Nephron progenitor cell (in vitro differentiated cells): ENCODE measurements at places on chromosomes 3 and 15.

DNA sequence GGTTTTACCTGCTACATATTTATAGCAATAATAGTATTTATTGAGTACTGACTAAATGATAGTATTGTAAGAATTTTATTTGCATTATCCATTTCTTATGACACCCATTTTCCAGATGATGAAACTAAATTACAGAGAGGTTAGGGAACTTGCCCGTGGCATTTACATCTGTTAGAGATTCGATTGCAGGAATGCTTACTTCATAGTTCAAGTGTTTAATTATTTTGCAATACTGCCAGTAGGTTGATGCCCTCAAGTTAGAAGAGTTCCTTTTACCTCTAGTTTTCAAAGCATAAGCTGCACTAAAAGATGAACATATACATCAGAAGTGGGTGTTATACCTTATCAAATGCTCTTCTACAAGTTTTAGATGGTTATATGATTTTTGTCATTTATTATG is 362.8 kb upstream of the RGMA start:
- DNase-seq, result no peak

DNA sequence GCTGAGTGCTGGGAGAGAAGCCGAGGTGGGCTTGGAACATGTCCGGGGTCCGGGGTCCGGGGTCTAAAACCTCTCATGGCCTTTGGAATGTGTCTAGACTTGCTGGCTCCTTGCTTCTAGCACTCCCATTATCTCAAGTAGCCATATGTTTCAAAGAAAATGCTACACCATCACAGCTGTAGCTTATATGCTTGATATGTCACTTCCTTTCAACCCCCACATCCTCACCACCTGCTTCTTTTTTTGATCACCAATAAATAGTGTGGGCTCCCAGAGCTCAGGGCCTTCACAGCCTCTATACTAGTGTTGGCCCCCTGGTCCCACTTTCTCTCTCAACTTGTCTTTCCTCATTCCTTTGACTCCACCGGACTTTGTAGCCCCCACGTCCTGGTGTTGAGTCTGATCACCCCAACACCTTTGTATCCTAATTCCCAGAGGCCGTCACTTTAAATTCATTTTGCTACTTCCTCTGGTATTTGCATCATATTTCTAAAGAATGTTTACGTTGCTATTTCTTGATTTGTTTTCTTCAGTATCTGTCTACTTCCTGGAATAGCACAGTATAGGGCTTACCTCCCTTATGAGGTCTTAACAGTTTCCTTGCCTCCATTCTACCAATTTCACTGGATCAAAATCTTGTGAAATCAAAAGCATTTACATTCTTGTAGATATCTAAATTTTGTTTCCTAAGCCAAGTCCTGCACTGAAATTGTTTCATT is 71.9 kb upstream of the CHRNB4 start:
- DNase-seq, result no peak

DNA sequence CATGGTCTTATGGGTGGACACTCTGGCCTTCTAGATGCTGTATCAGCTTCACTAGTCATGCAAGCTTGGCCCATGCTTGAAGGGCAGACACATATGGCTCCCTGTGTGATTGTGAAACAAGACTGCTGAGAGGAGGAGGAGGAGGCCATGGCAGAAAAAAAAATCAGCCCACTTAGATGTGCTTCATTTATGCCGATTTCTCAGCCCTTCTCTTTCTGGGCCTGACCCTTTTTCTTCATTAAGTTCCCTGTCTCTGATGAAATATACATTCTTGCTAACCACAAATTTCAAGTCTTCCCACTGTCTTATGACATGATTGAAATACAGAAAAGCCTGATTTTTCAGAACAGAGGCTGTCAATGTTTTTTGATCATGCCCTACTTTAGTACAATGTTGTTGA is 213.0 kb upstream of the FEZF2 start:
- DNase-seq, result no peak

DNA sequence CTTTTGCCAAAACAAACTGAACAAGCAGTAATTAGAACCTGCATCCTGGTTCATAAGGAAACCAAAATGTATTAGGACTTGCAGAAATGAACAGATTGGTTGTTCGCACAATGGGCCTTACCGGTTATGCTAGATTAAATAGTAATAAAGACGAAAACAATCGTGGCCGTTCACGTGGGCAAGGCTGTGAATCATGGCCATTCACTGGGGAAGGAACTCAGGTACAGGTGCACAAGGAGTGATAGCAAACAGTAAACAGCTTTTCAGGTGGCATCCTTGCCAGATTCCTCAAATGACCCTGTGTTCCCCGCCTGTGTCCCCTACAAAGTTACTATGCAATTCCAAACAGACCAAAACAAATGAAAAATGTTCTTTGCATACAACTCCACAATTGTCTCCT is 8.2 kb downstream of the LRIG1 start:
- no peak for DNase-seq

- DNase-seq, result no peak
Observed at GRCh38 chr3:4417449-4417848, 49.6 kb downstream of the SUMF1 start.

GRCh38 chr15:45546789-45547188 is 24.2 kb upstream of the SLC30A4 start:
- no peak for DNase-seq

DNA sequence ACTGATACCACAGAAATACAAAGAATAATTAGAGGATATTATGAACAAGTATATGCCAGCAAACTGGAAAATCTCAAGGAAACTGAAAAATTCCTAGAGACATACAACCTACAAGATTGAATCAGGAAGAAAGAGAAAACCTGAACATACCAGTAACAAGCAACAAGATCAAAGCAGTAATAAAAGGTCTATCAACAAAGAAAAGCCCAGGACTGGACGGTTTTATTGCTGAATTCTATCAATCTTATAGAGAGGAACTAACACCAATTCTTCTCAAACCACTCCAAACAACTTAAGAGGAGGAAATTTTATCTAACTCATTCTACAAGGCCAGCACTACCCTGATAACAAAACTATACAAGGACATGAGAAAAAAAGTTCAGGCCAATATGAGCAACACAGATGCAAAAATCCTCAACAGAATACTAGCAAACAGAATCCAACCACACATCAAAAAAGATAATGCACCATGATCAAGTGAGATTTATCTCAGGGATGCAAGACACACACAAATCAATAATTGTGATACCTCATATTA is 71.1 kb upstream of the IMPG2 start:
- DNase-seq, result no peak

GRCh38 chr3:45909542-45909941 is 23.2 kb downstream of the CCR9 start:
- DNase-seq, result no peak

DNA sequence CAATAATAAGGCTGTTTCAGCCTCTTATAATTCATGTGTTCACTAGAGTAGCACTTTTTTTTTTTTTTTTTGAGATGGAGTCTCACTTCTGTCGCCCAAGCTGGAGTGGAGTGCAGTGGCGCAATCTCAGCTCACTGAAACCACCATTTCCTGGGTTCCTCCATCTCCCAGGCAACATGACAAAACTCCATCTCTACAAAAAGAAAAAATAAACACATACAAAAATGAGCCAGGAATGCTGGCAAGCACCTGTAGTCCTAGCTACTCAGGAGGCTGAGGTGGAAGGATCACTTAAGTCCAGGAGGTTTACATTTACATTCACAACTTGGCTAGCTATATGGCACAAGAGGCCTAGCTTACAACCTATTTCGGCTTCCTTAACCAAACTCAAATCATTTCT is 6.8 kb downstream of the USP4 start:
- DNase-seq, result no peak

DNA sequence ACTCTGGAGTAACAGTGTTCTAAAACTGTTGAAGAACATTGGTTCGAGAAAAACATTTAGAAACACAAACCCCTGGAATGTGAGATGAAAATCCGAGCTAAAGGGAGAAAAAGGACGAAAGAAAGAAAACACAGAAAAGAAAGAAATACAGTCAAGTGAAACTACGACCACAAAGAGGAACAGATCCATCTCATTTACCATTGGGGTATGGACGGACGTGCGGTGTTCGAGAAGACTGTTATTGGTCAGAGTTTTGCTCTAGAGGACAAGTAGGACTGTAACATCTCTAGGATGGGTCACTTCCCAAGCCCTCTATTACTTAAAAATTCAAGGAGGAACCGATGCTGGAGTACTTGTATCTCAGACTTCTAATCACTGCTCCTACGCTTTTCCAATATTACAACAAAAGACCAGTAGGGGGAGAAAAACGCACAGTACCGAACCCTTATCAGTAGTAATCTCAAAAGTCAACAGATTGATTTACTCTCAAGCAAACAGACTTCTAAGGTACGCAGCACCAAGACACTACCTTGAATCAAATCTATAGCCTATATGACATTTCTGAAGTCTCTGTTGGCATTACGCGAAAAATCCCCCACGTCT is 1.1 kb upstream of the PIK3CA start:
- DNase-seq, result peak; percentile 21

DNA sequence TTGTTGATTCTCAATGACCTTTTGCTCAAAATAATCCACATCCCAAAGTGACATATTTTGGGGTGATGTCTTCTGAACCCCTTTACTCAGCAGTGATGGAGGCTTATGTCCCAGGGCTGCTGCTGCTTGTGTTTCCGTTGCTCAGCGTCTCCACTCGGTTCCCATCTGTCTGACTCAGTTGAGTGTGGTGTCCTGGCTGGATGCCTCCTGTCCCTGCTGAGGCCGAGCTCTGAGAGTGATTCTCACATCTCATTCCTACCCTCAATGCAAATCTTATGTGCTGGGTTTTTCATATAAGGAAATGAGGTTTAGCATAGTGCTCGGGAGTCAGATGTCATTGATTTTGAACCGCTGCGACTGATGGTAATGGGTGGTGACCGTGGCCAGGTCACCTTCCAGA is 247.4 kb downstream of the GABRG3 start:
- no peak for DNase-seq

DNA sequence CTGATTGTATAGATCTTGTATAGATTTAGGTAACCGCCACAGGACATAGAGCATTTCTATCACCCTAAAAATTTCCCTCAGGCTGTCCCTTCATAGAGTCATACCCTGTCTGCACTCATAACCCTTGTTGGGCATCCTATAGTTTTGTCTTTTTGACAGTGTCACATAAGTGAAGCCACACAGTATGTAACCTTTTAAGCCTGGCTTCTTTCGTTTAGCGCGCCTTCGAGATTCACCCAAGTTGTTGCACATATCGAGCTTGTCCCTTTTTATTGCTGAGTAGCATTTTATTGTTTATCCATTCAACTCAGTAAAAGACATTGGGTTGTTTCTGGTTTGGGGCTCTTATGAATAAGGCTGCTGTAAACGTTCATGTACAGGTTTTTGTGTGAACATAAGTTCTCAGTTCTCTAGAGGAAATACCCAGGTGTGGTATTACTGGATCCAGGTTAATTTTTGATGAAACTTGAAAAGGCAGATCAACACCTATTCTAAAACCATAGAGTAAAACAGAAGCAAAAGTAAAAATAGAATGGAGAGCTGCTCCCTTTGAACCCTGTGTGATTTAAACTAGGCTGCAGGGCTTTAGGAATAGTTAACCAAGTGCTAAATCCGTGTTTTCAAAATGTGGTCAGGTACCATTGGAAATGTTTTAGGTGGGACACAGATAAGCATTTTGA is 49.5 kb downstream of the CD86 start:
- DNase-seq, result no peak

GRCh38 chr15:58513008-58513407 is 81.2 kb downstream of the LIPC start:
- no peak for DNase-seq

- no peak for DNase-seq
Observed at GRCh38 chr3:18778094-18778493, 353.0 kb upstream of the SATB1 start.

- DNase-seq, result peak; percentile 46
Observed at GRCh38 chr3:190097617-190098016, 23.1 kb downstream of the P3H2 start.

GRCh38 chr3:8413337-8413926 is 88.2 kb upstream of the LMCD1 start:
- DNase-seq, result no peak

- DNase-seq, result no peak
Observed at GRCh38 chr3:194205675-194206133, 69.8 kb downstream of the HES1 start.

GRCh38 chr15:78933823-78934654 is 10.8 kb downstream of the CTSH start:
- peak; percentile 13 for DNase-seq

GRCh38 chr3:52021489-52022268 is 26.0 kb upstream of the RPL29 start:
- DNase-seq, result no peak

DNA sequence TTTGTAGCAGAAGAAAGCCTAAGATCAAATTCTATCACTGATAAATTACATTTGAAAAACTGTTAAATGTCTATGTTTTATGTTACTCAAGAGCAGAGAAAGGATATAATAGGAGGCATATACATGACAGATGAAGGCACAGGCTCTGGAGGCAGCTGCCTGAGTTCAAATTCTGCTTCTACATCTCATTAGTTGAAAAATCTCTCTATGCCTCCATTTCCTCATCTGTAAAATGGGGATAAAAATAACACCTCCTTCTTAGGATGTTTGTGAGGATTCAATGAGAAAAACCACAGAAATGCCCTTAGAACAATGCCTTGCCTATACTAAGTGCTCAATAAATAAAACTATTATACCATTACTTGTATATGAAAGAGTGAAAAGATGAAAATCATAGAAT is 21.0 kb downstream of the TP53BP1 start:
- no peak for DNase-seq

GRCh38 chr3:160402221-160403027 is 3.0 kb downstream of the SMC4 start:
- DNase-seq, result no peak

DNA sequence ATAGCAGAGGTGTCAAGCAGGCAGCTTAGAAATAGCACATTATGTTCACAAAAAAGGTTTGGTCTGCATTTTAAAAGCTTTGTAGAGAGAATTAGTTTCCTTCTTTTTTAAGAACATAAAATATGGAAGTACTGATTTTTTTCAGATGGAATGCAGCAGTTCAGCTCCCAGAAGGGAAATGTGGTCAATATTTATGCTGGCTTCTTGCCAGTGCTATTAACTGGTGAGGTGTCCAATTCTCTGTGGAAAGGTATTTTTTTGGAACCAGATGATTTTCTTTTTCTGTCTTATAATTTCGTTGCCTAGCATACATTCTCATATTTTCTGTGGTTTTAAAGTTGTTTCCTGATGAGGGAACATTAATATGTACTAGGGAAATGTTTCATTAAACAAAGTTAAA is 211.4 kb upstream of the ZNF385D start:
- no peak for DNase-seq

DNA sequence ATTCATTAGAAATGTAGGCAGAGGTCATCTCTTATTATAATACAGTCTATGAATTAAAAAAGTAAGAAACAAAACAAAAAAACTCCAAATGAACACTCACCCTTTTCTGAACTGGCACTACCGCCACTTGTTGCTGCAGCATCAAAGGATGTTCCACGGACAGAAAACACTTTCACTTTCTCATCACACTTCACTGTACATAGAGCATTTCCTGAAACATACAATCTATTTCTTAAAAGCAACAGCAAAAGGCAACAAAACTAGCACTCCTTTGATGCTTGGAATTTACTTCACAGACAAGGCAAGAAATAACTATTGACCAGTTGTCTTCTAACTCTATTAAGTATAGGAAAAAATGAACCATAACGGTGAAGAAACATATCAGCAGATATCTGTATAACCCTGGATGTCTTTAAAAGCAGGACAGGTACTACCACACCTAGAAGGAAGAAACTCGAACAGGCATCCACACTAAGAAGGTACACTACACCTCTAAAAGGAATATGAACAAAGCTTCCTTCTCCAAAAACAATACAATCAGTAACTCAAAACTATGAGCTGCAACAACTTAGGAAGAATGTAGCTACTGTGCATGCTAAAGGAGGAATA is 24.9 kb downstream of the ETFA start:
- no peak for DNase-seq
